ENCODE measurements at places on chromosomes 1 and 21.

- DNase-seq: no peak
These were observed 164.4 kb downstream of the NTPCR start for GRCh38 chr1:233114860-233115259.

GRCh38 chr1:244241438-244241837 lies 190.4 kb downstream of the ZBTB18 start:
- DNase-seq: no peak

DNA sequence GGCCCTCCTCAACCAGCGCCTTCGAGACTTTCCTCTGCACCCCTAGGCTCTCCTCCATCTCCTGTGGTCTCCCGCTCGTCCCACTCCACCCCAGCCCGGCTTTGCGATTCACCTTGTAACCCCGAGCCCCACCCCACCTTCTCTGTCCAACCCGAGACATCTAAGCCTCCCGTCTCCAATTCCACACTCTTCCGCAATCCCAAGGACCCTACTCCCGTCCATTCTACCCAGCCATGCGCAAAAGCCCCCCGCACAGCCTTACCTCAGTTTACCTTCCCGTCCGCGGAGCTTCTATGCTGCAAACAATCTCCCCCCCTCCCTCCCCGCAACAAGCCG lies 174 bp downstream of the SH3BP5L start:
- no peak for DNase-seq

GRCh38 chr1:228648647-228649383 lies 86.5 kb upstream of the RHOU start:
- no peak for DNase-seq

- DNase-seq: no peak
These were observed 54.2 kb downstream of the NMNAT2 start for GRCh38 chr1:183363972-183364371.

DNA sequence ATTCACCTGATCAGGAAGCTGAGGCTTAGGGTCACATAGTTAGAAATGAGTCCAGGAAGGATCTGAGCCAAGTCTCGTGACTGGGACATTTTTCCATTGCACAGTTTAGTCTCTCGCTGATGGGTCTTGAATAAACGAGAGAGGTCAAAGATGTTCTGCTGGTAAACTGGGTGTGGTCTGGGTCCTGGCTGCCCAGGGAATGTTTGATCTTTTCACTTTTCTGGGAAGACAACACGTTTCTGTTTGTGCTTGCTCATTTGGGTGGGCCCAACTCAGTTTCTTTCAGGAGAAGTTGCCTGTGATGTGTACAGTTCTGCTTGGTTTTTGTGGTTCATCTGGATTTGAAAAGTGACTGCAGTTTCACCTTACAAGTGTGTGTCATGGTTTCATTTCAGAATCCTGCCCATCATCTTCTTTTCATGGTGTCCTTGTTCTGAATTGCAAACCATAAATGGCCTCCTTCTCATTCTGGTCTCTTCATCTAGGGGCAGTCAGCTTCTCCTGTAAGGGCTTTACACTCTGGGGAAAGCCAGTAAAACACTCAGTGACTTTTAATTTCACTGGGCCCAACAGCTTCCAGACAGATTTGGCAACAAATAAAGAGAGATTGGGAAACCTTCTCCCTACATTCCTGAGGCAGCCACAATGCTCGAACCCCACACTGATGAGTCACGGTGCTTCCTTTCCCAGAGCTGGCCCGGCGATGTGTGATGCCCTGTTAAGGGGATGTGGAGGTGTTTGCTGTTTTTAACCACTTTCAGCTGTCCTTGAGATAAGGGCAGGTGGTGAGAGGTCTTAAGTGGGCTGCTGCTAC lies 7.2 kb upstream of the TACSTD2 start:
- DNase-seq: no peak

DNA sequence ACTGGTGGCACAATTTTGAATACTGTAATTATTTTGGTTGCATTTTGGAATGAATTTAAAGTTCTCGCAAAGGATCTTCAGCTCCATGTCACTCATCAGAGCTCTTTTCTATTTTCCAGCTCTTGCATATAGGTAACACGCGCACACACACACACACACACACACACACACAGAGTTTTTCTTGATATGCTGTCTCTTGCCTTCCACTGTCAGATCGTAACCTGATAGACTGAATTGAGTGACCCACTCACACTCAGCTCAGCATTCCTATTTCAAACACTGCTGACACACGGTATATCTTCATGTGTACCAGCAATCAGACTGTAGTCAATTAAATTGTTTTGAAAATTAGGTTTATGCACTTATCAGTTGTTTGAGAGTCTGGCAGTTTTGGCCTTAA lies 214.1 kb downstream of the PBX1 start:
- DNase-seq: no peak

DNA sequence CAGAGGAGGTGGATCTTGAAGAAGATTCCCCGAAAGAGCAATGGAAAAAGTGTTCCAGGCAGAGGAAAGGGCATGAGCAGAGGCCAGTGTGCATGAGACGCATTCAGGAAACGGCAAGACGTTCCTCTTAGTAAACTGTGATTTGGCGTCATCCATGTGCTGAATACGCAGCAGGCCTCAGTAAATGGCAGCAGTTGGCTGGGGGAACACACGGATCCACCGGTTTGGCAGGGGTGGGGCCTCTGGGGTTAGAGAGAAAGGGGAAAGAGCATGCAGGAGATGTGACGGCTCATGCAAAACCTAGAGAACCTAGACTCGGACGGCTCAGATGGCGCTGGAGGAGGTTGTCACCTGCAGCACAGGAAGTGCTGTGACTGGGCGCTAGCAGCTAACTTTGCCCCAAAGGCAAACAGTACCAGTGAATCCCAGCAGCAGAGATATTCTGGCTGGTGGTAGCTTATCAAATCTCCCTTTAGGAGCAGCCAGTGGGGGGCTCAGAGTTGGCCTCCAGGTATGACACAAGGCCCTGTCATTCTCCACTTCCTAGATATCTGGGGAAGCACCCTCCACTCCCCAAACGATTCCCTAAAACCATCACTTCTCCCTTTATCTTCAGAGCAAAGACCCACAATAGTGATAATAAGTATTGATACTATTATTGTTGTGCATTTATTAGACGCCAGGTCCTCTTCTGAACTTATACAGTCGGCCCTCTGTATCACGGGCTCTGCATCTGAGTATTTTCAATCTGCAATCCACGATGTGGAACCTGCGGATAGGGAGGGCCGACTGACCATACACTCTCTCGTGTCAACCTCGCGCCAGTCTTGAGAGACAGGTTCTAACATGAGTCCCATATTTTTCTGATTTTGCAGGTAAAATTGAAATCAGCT lies 7.6 kb downstream of the LAPTM5 start:
- DNase-seq: no peak

GRCh38 chr1:160975026-160975425 lies 20.4 kb upstream of the ITLN2 start:
- no peak for DNase-seq

DNA sequence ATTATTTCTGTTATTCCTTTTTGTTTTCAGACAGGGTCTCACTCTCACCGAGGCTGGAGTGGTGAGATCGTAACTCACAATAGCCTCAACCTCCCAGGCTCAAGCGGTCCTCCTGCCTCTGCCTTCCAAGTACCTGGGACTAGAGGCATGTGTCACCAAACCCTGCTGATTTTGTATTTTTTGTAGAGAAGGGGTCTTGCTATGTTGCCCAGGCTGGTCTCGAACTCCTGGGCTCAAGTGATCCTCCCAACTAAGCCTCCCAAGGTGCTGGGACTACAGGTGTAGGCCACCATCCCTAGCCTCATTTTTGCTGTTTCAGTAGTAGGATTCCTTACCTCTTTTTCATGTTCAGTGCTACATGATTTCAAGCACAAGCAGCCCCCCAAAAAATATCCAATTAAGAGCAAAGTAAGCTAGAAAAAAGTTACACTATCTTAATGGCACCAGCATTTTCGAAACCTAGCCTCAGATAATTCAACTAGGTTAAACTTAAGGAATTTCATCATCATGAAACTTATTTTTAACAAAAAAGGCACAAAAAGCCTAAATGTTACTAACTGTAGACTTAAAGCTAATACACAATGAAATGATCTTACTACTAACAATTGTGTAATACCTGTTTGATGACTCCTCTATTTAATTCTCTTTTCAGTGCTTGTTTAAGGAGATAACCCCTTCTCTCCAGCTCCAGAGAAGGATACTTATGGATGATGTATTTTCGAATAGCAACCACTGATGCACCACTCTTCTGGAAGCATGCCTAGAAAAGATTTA lies 16.6 kb downstream of the HP1BP3 start:
- no peak for DNase-seq

GRCh38 chr21:37821786-37822450 lies 94.3 kb downstream of the KCNJ6 start:
- no peak for DNase-seq

- DNase-seq: no peak
These were observed 4.9 kb upstream of the S100A8 start for GRCh38 chr1:153395776-153396175.
